ENCODE measurements at places on chromosomes 3 and 15.

GRCh38 chr3:116039651-116039985, 405.7 kb downstream of the LSAMP start:
- DNase-seq, result no peak

DNA sequence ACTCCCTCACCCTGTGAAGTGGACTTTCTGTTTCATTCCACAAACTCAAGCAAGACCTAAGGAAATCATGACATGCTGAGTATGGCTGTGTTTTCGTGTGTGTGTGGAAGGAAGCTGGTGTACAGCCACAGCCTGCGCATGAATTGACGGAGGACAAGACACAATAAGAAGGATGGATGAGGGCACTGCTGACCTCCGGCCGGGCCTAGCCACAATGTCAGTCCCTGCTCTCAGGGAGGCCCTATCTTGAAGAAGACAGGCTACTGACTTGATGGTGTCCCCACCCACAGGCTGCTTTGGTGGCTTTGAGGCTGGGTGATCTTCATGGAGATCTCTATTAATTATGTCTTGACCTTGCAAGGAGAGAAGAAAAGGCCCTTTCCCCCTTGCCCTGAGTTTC, 39.3 kb upstream of the CDCP1 start:
- DNase-seq, result no peak

DNA sequence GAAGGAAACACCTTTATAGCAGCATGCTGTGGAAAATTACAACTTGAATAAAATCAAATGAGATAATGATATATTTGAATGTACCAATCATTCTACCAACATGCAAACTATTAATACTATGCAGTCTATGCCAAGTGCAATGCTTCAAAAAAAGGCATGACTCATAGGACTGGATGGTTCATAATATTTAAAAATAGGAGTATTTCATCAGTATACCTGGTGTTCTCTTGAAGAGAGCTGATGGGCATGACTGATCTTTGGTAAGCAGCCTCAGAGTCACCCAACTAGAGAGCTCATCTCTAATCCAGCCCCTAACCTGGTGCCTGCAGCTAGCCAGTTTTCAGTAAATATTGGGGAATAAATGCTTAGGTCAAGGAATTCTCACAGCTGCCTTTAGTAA, 434.7 kb upstream of the ARRDC4 start:
- no peak for DNase-seq

DNA sequence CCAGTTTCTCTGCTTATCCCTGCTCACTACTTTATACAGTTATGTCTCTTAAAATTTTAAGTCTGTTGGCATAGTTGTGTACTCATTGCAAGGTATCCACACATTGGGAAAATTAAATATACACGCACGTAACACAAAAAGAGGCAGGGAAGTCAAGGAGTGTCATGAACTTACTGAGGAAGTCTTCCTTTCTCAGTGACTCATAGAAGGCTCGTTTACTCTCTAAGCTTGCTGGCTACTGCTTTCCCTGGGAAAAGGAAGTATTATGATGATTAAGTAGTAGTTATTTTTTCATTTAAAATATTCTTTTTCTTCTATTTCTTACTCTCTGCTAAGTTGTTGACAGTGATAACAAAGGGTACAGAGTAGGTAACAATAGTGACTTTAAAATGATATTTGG, 287.3 kb downstream of the UBE2E2 start:
- DNase-seq, result no peak

DNA sequence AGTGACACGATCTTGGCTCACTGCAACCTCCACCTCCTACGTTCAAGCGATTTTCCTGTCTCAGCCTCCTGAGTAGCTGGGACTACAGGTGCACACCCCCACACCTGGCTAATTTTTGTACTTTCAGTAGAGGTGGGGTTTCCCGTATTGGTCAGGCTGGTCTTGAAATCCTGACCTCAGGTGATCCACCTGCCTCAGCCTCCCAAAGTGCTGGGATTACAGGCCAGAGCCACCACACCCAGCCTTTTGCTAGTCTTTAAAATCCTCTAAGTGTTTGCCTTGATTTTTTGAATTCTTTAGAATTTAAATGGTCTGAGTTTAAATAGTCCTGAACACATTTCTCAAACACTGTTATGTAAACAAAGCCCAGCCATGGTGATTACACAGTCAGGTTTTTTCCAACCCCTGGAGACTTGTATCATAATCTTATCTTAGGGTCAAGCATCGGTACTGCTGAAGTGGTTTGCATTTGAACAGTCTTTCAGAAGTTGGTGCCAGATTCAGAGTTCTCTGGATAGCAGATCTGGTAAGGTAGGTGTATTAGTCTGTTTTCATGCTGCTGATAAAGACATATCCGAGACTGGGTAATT, 28.2 kb upstream of the PIAS1 start:
- DNase-seq, result no peak

DNA sequence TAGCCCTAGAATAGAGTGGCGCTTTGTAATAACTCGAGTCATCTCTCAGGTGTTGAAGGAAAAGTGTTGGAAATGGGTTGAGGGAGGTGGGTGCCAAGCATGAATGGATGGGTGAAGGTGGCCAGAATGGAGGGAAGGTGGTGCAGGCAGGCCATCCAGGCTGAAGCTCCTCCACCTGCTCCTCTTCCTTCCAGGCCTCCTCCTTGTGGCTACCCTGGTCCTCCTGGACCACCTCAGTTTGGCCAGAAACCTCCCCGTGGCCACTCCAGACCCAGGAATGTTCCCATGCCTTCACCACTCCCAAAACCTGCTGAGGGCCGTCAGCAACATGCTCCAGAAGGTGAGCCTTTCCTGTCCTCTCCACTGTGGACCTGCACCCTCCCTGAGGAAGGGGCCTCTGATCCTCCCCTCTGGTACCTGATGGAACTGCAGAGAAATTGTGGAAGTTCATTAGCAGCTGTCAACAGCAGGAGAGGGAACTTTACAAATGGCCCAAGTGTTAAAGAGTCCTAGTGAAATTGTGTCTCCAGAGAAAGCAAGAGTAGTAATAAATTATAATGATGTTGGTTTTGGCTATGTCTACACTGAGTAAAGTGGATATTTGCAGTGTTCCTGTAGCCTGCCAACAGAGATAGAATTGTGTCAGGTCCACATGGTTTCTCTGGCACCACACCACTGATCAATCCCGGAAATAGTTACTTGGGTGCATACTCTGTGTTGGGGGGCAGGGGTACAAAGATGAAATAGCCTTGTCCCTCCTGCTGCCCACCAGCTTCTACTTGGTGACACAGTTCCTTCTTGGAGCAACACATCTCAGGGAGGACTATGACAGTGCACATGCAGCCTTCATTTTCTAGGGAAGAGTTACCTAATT, 1.6 kb downstream of the IL12A start:
- DNase-seq, result no peak

- peak; percentile 6 for DNase-seq
Measured at GRCh38 chr3:76044601-76045600, 259.6 kb upstream of the ZNF717 start.

GRCh38 chr3:11161666-11162065, 7.4 kb downstream of the HRH1 start:
- DNase-seq, result no peak

- no peak for DNase-seq
Measured at GRCh38 chr3:43649365-43649968, 27.7 kb upstream of the ANO10 start.

DNA sequence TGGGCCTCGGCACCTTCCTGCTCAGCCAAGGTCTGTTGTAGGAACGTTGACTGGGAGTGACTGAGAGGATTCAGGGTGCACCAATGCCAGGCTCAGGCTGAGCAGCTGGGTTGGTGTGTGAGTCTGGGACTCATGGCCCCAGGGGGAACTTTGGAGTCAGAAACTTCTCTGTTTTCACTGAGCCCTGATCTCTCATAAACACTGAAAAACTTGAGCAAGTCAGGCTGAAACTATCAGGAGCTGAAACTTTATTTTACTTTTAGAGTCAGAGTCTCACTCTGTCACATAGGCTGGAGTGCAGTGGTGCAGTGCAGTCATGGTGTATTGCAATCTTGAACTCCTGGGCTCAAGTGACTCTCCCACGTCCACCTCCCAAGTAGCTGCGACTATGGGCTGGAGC, 3.0 kb downstream of the TRAK1 start:
- no peak for DNase-seq

- DNase-seq, result no peak
Measured at GRCh38 chr15:99052205-99052604, 44.6 kb upstream of the PGPEP1L start.

- no peak for DNase-seq
Measured at GRCh38 chr3:193868590-193868989, 267.4 kb upstream of the HES1 start.

DNA sequence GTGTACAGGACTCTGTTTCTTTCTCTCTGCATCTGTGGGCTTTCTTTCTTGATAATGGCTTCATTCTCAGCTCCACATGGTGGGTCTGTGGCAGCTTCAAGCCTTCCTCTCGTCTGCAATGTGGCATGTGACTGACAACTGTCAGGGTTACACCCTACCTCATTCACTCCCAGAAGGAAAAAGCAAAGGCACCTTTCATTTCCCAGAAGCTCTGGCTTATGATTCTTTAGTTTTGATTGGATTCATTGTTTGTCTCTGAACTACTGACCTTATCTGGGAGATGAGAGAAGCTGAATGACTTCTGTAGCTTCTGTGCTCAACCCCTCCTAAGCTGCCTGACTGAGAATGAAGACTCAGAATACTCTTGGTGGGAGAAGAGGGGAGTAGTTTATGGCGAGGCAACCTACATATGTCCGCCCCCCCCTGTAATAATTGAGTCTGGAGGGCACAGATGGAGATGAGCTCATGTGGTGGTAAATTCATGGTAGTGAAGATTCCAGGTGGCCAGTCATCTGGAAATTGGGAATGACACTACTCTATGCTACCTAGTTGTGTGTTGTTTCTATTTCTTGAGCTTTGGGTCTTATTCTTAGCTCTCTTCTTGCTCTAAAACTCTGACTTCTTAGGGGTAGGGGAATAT, 38.4 kb downstream of the KCNAB1 start:
- no peak for DNase-seq

Measured in SW 1271 (cell line).